Iris pigment epithelial cell (primary cell): ENCODE measurements at places on chromosomes 4 and X.

- no peak for DNase-seq
Observed at GRCh38 chr4:170666909-170667308, 577.2 kb upstream of the AADAT start.

DNA sequence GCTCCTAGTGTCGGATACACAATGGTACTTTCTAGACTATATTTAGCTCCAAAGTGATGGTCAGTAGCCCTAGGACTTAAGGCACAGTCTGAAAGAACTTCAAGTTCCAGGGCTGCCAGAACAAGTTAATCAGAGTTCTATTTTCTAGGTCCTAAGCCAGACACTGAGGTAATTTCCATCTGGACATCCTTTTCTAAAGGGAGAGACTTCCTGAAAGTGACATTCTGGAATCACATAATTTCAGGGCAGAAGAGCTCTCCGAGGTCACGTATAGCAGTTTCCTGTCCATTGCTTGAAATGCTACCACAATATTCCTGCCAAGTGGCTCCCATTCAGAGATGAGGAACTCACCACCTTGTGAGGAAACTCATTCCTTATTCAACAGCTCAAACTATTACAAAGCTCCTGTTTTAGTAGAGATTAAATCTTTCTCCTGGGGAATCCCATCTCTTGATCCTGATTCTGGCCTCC lies 117.9 kb downstream of the COL25A1 start:
- DNase-seq, result peak; percentile 7

DNA sequence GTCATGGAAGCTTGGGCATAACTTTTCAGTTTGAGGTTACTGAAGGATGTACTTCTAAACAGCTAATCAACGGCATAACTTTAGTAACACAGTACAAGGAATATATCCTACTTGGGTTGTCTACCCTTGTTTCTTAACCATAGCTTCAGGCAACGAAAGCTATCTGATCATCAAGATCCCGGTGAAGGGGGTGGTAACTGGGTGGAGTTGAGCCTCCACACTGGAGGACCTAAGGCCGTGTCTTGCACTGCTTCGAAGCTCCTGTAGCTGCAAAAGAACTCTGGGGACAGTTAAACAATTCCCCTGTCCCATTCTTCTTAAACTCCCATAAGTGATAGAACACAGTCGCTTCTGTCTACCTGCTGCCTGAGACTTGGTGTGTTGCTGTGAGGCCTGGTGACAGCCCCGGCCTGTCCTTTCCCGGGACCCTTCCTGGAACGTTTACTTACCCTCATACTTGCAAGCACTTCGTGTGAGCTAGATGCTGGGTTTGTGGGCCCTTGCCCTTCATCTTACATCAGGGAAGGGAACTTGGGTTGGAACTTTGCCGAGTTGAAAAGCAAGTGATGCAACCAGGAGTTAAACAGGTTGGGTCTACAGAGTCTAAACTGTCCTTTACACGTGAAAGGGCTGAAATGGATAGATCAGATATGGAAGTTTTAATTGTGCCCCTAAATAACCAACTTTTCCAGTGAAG lies 5.8 kb upstream of the WDR1 start:
- DNase-seq, result no peak

GRCh38 chr4:151865312-151865711 lies 104.5 kb upstream of the GATB start:
- no peak for DNase-seq

- DNase-seq, result no peak
Observed at GRCh38 chrX:152895121-152895520, 2.7 kb upstream of the ZNF185 start.

DNA sequence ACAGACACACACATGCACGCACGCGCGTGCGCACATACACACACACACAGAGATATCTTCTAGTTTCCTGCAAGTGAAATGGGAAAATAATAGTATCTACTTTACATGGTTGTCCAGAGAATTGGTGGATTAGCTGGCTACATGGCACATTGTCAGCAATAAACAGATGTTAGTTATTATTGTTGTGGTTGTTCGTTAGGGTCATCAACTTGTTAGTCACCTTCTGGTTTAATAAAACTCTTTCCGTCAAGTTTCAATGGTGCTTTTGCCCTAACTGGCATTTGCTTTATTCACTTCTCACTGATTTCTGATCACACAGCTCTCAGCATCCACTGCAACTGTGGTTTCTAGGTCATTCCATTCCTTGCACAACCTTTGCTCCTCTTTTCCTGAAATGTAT lies 25.4 kb upstream of the RASL11B start:
- no peak for DNase-seq

DNA sequence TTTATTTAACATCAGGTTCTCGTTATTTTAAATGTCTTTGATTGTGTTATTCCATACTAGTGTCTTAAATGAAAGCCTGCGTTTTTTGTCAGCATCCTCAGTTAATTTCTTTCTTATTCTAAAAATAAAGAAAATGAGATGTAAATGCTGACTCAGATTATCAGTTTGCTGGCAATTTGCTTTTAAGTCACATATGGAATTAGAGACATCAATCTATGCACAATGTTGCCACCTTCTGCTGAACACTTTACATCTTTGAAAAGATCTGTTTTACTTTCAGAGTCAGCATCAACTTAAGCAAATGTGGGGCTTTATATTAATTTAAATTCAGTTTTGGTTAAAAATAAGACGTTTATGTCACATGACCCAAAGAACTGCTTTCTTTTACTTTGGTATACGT lies 99.2 kb downstream of the ADGRL3 start:
- DNase-seq, result no peak

- peak; percentile 69 for DNase-seq
Observed at GRCh38 chrX:72308566-72309296, 3.0 kb upstream of the CITED1 start.

DNA sequence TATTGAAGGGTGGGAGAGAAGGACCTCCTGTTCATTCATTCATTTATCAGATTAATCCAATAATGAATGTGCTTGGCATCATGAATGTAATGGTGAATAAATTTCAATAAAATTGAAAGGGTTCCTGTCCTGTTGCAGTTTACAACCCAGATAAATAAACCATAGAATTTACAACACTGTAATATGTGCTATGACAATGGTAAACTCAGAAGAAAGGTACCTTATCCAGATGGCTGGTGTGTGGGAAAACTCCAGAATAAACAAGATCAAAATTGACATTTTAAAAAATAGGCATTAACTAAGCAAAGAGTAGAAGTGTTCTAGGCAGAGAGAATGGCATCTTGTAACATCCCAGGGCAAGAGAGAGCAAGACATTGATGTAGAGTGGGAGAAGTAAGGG lies 15.3 kb downstream of the ARL13A start:
- no peak for DNase-seq

- peak; percentile 53 for DNase-seq
Observed at GRCh38 chrX:119067023-119067739, 5.6 kb upstream of the CT47C1 start.

DNA sequence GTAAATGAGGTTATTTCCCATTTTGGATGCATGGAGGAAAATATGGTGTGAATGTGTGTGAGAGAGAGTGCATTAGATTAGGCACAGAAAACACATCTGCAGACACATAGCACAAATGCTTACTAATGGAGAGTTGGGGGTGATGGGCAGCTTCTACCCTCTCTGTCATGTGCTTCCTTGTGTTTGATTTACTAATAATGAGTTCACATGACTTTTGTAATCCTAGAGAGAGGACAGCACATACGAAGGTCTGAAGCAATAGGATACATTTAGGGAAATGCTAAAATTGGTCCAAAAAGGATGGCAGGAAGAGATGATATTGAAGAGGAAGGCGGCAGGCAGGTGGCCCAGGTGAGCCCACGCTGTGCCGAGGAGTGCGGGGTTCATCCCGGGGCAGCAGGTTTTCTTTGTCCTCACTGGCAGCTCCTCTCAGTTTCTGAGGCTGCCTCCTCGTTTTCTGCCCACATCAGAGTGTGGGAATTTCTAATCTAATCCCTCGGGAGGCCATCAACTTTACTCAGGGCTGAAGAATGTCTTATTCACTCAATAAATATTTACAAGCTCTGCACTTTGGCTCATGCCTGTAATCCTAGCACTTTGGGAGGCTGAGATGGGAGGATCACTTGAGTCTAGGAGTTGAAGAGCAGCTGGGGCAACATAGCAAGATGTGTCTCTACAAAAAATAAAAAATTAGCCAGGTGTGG lies 15.9 kb upstream of the MAP9 start:
- peak; percentile 86 for DNase-seq

GRCh38 chrX:331151-331824 lies 12.7 kb upstream of the GTPBP6 start:
- peak; percentile 39 for DNase-seq

DNA sequence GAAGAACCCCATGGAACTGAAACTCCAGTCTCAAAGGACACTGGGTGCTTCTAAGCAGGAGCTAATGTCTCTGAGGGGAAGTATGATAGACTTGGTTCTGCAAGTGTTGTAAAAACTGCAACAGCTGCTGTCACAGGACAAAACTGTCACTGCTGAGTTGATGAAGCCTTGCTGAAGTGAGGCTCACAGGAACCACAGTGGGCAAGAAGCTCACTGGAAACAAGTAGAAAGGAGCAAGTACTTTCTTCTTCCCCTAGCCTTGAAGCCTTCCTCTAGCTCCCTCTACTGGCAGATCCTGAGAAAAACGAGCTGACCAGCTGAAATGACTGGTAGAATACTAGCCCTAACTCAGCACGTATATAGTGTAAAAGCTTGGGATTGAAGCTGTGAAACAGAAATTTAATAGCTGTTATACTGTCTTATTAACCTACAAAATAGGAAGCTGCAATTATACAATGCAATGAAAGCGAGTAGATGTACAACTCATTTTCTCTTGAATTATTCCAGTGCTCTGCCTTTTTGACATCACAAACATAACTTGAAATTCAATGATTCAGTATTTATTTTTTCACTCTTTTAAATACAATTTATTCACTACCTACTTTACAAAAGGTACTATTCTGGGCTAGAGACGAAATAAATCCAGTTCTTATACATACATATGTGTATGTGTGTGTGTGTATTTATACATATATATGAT lies 91.4 kb downstream of the GABRB1 start:
- DNase-seq, result peak; percentile 72

DNA sequence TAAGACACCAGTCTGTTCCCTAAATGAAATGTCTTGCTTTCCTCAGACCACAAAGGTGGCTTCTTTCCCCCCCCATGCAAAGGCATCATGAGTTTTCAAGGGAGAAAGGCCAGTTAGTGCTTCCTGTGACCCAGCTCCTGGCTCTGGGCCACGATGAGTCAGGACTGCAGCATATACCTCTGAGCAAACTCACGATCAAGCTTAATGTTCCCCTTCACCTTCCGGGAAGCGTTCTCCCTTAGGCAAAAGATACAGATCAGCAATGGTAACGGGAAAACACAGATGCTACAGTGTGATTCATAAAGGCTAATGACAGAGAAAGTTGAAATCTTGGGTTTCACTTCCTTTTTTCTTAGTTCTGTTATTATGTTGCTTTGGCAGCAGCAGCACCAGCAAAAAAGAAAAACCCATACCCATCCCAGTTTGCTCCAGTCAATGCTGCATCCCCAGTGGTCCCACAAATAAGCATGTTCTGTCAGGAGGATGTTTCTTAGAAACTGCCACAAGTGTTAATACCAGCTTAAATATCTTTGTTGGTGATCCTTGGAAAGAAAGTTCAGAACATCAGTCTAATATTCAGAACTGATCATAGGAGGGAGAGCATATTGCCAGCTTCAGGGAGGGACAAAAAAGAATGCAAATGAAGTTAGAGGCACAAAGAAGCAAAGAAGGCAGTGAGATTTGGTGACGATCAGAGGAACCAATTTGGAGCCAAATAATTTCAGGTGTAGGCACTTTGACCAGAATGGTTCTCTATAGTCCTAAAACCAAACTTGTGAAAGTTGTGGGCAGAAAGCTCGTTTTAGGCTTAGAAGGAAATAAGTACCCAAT lies 41.2 kb downstream of the LONRF3 start:
- peak; percentile 90 for DNase-seq

DNA sequence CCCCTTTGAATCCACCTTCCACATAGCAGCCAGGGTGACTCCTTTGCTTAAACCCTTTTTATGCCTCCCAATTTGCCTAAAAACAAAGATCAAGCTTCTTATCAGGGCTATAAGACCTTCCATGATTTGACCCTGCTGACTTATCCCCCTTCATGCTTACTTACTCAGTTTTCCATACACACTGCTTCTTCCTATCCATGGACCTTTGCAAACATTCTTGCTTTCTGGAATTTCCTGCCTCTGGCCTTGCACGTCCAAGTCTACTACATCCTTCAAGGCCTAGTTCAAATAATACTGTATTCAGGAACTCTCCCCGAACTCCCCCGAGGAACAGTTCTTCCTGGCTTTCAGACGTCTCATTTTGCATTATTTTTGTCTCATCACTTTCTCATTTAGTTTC lies 31.8 kb downstream of the RAP2C start:
- DNase-seq, result no peak

- DNase-seq, result no peak
Observed at GRCh38 chrX:15929194-15929593, 74.6 kb upstream of the AP1S2 start.

GRCh38 chr4:142331132-142331531 lies 515.0 kb downstream of the INPP4B start:
- no peak for DNase-seq

DNA sequence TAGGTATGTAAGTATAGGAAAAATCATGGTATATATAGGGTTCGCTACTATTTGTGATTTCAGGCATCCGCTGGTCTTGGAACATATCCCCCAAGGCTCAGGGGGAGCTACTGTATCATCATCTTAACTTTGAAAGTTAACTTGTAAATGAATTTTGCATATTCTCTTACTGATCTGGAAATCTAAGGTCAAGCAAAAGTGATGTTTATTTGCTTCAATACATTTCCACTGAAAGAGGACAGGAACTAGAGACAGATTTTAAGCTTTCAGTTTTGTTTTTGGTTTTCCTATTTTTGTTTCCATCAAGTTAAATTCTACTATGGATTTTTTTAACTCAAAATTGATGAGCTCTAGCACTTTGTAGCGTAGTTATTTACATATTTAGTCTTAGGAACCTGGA lies 56.2 kb downstream of the NAF1 start:
- DNase-seq, result no peak

GRCh38 chrX:40282946-40283660 lies 185.3 kb upstream of the BCOR start:
- no peak for DNase-seq

DNA sequence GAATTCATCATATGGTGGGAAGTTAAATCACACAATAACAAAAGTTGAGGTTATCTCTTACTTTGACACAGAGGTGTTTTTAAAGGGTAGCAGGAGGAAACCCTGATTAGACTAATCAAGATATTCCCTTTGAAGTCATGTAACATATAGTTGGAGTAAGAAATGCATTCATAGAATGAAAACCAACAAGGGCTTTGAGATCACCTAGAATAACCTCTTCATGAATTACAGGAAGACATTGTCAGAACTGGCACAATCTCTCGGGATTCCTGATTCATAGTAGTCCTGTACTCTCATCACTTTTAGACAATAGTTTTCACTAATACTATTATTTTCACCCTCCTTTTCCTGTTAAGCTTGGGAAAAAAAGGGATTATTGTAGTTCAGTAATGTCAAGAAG lies 170.2 kb downstream of the PPP3CA start:
- DNase-seq, result no peak
